GM13976 (cell line): ENCODE measurements at places on chromosomes 6 and 20.
A peak's percentile ranks its signal among the peaks of the same experiment; 100 is the strongest.

- peak; percentile 27 for DNase-seq
Observed at GRCh38 chr6:145809211-145809610, 5.4 kb downstream of the FBXO30 start.

- no peak for DNase-seq
Observed at GRCh38 chr6:145036848-145037567, 698.3 kb downstream of the EPM2A start.

DNA sequence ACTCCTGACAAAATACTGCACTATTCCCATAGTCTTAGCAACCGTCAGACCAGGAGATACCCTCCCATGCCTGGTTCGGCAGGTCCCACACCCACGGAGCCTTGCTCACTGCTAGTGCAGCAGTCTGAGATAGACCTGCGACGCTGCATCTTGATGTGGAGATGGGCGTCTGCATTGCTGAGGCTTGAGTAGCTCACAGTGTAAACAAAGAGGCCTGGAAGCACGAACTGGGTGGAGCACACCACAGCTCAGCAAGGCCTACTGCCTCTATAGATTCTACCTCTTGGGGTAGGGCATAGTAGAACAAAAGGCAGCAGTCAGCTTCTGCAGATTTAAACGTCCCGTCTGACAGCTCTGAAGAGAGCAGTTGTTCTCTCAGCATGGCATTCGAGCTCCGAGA is 25.4 kb downstream of the TMEM244 start:
- DNase-seq = no peak

- no peak for DNase-seq
Observed at GRCh38 chr20:42097741-42098140, 479.6 kb upstream of the CHD6 start.

GRCh38 chr20:19404826-19405225 is 192.4 kb downstream of the SLC24A3 start:
- no peak for DNase-seq

- no peak for DNase-seq
Observed at GRCh38 chr20:5465604-5465927, 148.8 kb upstream of the PROKR2 start.
